ENCODE measurements at places on chromosomes 16 and 17. TPM values are rescaled to one million over a fixed set of nuclear protein-coding genes. Genes with fewer than 3 reads are reported as not detected.

The KRTAP17-1 gene
- total RNA-seq = not detected

The PRDM7 gene
- not detected for total RNA-seq

The LITAFD gene
- not detected for total RNA-seq

The CPHXL2 gene
- not detected for total RNA-seq

GRCh38 chr17:81049372-81049911 is 14.5 kb downstream of the BAIAP2 start:
- peaks cover 12% of the 10 kb centered on the region for H3K4me1 ChIP-seq
- no peaks in the 10 kb centered on the region for H3K36me3 ChIP-seq
- no peak overlapping the region for H3K27ac ChIP-seq
- DNase-seq = no peak
- H3K4me3 ChIP-seq = no peak overlapping the region
- no peaks in the 10 kb centered on the region for H3K27me3 ChIP-seq

- H3K36me3 ChIP-seq = peaks cover 27% of the 10 kb centered on the region
- peak; percentile 98 for DNase-seq
- H3K27ac ChIP-seq = peak within 1 kb of the TSS; percentile 86
- peak within 1 kb of the TSS; percentile 88 for H3K4me3 ChIP-seq
- H3K4me1 ChIP-seq = peaks cover 28% of the 10 kb centered on the region
- H3K27me3 ChIP-seq = no peaks in the 10 kb centered on the region
Observed at GRCh38 chr17:42773290-42774035, at the start of gene VPS25. VPS25 (plus strand) TSS chr17:42773449; CDS start chr17:42773476, 27 bp downstream.
